ENCODE measurements at places on chromosomes 4 and X.

DNA sequence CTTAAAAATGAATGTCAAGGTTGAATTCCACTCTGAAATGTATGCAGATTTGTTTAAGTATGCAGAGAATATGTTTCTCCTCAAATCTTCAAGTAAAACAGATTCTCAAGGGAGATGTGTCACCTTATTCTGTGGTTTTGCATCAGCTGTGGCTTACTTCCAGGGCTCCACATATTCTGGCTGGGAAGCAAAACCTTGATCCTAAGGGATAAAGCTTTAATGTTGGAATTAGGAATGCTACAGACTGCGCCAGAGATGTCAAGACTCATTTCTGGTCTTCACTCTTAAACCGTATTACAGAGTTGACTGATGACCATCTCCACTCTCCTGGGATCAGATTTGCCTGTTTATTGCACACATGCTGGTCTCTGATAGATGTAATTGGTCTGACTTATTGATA is 143.9 kb upstream of the DIPK2B start:
- no peak for DNase-seq

DNA sequence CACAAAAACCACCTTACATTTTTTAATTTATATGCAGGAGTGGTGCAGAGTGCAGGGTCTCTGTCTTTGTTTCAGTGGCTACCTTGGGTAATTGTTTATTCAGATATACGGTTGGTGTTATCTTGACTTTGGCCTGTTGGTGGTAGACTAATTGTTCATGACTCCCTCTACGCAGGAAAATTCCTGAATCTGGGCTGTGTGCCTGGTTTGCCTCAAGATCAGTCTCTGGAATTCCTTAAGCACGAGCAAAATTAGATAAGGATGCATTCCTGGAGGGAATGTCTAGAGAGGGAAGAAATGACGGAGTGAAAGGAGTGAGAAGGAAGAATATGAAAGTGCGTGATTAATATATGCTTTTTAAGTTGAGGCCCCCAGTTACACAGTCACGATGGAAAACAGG is 576.9 kb upstream of the PCDH10 start:
- DNase-seq, result no peak

- no peak for DNase-seq
These were observed 141.8 kb downstream of the MXRA5 start for GRCh38 chrX:3204606-3205005.

DNA sequence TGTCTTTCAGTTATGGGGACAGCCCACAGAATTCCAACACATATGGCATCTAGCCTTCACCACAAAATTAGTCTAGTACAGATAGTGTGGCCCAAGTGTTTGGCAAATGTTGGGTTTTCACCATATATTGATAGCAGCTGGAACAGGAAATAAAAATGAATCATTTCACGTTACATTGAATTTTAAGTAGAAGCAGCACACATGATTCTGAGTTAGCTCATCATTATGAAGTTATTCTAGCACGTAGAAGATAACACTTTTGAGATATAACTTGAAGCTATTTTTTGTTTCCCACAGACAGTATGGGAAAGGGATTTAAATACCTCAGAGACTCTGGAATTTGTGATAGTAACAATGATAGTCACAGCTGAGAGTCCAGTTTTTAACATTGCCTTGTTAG is 118.7 kb downstream of the FAT4 start:
- DNase-seq, result no peak

DNA sequence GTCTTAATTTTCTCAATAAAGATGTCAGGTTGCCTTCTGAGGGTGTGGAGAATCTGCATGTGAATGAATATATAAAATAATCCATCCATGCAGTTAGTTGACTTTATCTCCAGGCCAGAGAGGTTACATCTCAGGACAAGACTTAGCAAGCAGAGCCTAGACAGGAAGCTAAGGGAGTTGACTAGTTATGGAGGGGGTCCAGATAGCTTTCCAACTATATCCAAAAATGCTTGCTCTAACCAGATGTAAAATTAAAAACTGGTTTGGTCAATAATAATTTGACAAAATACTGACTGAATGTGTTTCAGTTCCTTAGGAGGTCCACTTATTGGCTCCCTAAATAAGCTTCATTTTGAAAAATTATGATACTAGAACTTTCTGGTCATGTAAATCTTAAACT is 101.4 kb downstream of the PAPSS1 start:
- DNase-seq, result no peak

DNA sequence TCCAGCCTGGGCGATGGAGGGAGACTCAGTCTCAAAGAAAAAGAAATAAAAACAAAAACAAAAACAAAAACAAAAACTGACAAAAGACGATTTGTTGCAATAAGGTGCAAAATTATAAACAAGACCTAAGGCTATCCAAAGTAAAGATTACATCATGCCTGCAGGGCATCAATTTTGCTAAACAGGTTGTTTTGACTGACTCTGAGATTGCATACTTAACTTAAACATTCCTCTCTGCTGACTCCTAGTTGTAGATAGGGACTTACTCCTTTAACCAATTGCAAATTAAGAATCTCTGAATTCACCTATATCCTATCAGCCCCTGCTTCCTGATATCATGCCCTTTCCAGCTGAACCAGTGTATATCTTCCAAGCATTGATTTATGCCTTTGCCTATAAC is 2687.3 kb downstream of the PCDH7 start:
- no peak for DNase-seq

GRCh38 chr4:86657910-86658309 is 63.8 kb downstream of the PTPN13 start:
- DNase-seq, result no peak

GRCh38 chr4:78732332-78733104 is 43.6 kb upstream of the BMP2K start:
- no peak for DNase-seq

DNA sequence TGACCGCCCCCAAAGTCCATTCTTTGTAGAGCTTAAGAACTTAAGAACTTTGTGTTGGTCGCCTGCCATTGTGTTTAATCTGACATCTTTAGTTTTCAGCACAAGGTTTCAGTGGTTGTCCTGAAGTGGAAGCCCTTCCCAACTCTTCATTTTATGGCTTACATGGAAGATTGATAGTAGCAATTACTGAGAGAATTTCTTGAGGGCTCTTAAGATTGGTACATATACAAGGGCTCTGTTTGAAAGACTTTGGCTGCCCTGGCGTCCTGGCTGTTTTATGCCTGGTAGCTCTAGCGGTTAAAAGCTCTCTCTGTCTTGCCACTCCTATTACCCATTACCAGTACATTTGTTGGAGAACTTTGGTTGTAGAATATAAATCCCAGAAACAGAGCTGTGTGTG is 75.0 kb downstream of the KDM6A start:
- DNase-seq, result no peak

DNA sequence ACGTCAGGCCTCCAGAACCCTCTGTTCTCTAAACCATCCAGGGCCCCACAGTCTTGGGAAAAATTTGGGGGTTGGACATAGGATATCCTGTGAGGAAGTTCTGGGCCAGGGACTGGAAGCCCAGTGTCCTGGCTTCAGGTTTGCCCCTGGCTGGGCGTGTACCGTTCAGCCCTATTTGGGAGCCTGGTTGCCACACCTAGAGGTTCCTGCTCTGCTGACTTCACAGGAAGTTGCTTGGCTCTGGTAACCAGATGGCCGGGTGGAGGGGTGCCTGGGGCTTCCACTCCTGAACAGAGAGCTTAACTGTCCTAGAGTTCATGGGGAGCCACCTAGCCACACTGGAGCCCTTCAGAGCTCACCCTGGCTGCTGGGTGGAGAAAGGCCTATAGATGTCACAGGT is 1.1 kb downstream of the TAFAZZIN start:
- peak; percentile 62 for DNase-seq

DNA sequence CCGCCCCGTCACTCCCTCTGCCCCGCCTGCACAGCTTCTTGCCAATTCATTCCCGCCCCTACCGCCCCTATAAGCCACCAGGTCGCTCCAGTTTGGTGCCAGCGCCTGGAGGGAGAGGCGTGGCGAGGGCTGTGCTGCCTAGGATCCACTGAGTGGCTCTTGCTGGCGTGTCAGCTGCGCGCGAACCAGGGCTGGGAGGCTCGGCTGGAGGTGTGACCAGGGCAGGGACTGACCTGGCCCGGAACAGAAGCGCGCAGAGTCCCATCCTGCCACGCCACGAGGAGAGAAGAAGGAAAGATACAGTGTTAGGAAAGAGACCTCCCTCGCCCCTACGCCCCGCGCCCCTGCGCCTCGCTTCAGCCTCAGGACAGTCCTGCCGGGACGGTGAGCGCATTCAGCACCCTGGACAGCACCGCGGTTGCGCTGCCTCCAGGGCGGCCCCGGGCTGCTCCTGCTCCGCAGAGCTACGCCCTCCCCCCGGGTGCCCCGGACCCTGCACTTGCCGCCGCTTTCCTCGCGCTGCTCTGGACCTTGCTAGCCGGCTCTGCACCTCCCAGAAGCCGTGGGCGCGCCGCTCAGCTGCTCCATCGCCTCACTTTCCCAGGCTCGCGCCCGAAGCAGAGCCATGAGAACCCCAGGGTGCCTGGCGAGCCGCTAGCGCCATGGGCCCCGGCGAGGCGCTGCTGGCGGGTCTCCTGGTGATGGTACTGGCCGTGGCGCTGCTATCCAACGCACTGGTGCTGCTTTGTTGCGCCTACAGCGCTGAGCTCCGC is at the start of gene GPR78:
Gene GPR78, plus strand, starts transcription at position 72 of the 773 bp plus-strand sequence. Its CDS starts 591 bp downstream, at position 663.
- peak; percentile 51 for DNase-seq

GRCh38 chr4:123088501-123088900 is 166.1 kb upstream of the NUDT6 start:
- DNase-seq, result no peak

DNA sequence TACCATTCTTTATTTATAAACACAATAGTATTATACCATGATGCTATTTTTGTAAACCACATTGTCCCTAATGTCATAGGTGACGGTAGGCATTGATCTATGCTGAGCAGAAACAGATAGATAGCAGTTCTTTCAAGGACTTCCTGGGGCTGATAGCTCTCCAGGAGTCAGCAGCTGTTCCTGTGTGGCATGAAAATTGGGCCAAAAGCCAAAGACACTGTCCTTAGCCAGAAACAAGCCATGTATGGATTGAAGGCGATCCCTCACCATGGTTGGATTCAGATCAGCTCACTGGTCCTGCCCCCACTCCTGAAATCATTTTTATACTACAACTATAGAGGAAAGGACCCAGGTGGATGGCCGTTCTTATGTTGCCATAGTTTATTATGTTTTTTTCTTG is 53.6 kb downstream of the DDX60 start:
- no peak for DNase-seq

GRCh38 chr4:106201373-106201772 is 114.6 kb downstream of the TBCK start:
- DNase-seq, result no peak

DNA sequence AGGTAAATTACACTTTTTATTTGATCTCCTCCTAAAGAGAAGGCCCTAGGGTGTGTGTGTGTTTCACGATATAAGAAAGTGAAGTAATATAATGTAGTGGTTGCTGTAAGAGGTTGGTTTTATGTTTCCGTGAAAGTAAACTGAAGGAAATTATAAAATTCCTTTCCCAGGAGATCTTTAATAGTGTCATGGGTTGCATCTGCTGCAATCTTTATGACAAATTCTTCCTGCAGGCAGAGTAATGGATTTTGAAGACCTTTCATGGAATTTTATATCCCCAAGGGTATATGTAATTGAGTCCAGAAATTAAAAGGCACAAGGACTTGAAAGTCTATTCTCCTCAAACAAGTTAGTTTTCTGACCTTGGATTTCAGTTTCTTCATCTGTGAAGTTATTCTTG is 538.6 kb downstream of the ANKRD50 start:
- no peak for DNase-seq

GRCh38 chr4:21134994-21135393 is 434.7 kb downstream of the PACRGL start:
- no peak for DNase-seq

DNA sequence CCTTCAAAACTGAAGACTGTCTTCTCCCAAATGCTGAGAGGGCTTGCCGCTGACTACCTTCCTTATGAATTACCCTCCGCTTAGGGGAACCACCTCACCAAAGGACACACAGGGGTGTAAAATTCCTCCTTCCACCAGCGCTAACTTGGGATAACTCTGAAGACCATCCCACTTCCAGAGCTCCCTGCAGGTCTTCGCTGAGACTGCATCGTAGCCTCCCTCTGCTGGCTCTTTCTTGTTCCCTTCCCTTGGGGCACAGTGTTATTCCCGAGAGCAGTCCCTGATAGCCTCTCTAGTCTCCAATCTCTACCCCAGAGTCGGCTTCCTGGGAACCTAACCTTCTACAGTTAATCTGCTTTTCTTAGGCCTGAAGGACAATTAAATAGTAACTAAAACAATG is 725.5 kb upstream of the ATOH1 start:
- no peak for DNase-seq

- no peak for DNase-seq
These were observed 95.3 kb downstream of the FANCB start for GRCh38 chrX:14777525-14777924.

GRCh38 chrX:42276982-42277690 is 353.8 kb upstream of the CASK start:
- no peak for DNase-seq

GRCh38 chr4:156138781-156139280 is 185.2 kb upstream of the CTSO start:
- DNase-seq, result no peak

DNA sequence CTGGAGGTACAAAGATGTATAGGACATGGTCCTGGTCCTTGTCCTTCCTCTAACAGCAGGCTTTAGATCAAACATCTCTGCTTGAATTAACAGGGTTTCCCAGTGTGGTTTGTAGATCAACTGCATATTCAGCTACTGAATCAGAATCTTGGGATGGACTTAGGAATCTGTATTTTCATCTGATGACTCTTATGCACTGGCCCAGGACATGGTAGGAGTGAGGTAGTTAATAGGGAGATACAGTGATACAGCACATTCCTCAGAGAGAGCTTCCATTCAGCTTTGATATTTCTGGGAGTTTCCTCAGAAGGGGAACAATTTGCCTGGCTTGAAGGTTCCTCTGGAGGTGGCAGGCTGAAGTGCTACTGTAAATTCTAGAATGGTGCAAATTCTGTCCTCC is 203.1 kb downstream of the LARP7 start:
- DNase-seq, result no peak

DNA sequence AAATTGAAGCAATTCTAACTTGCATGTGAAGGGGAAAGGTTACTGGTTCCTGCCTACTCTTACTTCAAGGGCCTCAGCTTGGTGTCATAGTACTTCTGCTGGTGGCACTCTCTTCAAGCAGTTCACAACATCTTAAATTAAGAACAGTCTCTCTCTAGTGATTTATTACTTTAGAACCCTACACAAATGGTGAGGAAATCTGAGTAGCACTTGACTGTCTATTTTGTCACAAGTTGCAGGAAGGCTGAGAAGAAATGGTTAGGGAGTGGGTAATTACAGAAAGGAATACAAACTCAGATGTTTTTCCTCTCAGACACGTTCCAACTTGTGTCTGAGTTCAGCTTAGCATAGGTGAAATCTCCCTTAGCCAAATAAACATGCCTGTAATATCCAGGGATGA is 242.3 kb upstream of the GRIA3 start:
- DNase-seq, result no peak
